ENCODE measurements at places on chromosomes 11 and 22.

DNA sequence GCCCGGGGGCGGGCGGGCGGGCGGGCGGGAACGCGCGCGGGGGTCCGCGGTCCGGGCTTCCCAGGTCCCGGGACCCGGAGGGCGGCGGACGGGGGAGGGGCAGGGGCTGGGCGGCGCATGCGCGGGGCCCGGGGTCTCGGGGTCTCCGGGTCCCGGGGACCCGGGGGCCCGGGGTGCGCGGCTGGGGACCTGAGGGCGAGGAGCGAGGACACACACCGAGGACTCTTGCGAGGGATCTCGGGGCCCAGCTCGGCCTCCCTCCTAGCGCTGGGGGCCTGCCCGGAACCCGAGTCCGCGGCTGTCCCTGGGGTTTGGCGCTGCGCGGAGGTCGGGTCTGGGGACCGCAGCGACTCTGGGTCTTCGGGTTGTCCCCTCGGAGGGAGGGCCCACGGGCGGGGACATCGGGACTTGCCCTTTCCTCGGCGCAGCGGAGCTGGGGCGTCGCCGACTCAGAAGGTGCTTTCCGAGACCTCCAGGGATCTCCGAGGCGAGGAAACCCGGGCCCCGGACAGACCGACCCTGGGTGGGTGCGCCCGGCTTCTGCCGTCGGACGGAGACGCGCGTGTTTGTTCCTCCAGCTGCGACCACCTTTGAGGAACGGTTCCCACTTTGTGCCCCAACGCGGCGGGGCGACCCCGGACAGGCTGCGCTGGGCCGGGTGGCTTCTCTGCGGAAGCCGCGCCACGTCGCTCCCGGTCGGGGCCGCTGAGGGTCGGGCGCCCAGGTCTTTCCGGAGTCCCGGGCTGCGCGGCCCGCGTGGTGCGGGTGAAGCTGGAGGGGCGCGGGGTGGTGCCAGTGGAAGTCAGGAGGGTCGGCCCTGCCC, 540 bp downstream of the PPARA start:
- peak; percentile 35 for DNase-seq

DNA sequence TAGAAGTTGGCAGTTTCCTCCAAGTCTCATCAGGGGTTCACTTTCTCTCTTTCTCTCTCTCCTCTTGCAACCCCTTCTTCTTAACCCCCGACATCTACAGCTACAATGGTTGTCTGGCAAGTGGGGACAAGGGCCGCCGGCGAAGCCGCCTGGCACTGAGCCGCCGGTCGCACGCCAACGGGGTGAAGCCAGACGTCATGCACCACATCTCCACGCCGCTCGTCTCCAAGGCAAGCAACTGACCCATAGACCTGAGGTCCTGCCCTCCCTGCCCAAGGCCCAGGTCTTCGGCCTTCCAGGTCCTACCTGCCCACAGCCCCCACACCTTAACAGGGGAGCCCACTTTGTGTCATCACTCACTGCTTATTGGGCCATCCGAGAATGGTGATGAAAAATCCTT, 4.4 kb downstream of the PELI3 start:
- DNase-seq: no peak

- DNase-seq: no peak
Observed at GRCh38 chr11:59145534-59145933, 2.9 kb downstream of the FAM111A start.

DNA sequence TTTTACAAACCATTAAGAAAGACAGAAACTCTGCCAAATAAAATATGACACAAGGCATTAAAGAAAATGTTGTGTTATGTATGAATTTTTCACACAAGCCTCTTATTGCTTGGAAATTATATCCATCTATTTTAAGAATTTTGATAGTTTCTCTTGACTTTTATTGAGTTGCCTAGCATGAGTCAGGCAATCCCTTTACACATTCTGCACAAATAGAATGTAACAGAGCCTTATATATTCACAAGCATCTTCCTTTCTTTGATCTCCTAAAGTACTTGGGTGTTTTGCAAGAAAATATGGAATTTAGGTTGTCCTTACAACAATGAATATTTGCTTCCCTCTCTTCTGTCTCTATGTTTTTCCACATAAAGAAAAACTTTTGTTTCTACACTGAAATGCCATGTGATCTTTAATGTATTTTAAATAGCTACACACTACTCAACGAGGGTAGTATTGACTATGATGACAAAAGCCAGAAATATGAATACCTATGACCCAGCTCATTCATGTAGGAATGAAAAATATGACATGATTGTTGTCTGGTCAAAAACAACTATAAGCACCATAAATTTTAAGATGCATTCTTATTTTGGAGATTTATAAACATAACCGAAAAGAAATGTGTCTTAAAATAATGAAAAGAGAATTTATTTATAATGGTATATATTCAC, 398.8 kb downstream of the GUCY1A2 start:
- DNase-seq: no peak

DNA sequence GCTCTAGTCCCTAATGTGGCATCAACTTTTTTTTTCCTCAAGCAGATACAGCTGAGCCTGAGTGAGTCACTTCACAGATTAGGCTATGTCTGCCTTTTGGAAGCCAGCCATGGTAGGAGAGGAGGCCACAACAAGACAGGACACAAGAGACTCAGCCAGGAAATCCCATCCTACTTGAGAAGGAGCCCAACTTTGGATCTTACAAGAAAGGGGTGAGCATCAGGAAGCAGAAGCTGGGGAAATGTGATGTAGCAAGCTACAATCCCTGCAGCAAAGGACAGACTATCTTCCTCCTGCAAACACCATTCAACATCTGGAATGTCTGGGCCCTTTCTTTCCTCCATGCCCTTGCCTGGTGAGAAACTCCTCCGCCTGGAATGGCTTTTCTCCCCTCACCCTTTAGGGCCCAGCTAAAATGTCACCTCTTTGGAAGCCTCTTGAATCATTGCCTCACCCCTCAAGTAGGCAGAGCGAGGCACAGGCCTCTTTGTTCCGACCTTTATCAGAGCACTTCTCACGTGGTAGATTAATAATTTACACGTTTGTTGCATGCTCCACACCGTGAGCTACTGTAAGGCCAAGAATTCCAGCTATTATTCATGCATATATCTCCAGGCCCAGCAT, 156.4 kb upstream of the PITPNB start:
- no peak for DNase-seq

DNA sequence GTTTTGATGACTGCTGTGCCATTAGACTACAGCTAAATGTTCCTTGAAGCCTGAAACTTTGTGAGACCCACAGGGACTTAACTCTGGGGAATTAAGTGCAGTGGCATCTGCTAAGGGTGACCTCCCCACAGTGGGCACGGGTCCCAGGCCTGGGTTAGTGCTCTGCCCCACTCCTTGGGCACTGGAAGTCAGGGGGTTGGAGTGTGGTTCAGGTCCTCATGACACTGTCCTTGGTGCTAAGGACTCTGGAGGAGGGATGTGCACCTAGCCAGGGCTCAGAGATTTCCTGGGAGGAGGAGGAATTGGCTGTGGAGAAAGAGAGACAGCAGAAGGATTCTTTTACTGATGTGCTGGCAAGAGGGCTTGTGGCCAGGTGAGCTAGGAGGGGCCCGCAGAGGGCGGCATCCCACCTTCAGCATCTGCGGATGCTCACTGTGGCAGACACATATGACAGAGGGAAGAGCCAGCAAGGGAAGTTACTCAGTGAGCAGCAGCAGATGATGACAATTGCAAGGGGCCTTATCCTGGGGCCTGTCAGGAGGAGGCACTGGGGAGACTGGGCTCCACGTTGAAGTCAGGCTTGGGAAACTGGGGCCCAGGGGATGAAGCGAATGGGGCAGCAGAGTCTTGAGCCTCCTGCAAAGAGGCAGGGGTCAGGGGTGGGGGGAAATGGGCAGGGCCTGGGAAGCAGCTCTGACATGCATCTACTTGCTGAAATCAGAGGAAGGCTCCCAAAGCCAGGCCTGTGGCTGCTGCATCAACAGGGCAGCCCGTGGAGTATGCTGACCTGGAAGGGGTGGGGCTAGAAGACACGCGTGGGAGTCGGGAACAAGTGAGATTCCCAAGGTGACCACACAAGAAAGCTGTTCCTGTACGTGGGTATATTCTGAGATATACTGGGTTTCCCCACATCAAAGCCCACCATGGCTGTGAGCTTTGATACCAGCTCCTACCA, 144.0 kb downstream of the MPPED1 start:
- no peak for DNase-seq

DNA sequence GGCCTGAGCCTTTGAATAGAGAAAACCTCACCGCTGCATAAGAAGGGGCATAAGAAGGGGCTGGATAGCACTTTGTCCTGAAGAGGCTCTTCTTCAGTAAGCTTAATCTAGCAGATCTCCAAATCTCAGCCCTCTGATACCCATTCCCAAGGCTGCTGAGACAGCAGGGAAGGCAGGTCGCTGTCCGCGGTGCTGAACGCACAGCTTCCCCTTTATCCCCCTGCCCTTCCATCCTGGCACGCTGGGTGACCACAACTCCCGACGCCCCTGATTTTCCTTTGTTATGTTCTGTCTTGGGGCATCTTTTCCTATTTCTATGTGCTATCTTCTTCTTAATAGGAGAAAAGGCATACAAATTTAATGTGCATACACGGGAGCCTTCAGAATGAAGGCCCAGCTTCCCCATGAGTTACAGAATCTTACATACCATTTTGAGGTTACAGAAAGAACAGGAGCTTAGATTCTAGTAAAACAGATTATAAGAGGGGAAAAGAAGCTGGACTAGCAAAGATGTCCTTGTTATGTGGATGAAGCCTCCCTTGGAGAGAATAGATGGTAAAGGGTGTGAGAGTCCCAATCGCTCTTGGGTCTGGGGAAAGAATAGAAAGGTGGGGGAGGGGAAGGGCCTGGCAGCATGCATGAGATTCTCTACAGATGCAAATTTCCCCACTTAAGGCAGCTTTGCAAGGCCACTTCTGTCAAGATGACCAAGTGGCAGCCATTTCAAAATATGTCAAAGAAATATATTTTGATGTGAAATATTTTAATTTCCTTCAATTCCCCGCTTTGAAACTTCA, 5.7 kb upstream of the SULT4A1 start:
- no peak for DNase-seq

- no peak for DNase-seq
Observed at GRCh38 chr22:49234459-49234858, 593.2 kb downstream of the BRD1 start.

- no peak for DNase-seq
Observed at GRCh38 chr11:69866648-69867047, 47.4 kb upstream of the FGF3 start.

- peak; percentile 47 for DNase-seq
Observed at GRCh38 chr11:34250732-34251588, 106.8 kb downstream of the ABTB2 start.

DNA sequence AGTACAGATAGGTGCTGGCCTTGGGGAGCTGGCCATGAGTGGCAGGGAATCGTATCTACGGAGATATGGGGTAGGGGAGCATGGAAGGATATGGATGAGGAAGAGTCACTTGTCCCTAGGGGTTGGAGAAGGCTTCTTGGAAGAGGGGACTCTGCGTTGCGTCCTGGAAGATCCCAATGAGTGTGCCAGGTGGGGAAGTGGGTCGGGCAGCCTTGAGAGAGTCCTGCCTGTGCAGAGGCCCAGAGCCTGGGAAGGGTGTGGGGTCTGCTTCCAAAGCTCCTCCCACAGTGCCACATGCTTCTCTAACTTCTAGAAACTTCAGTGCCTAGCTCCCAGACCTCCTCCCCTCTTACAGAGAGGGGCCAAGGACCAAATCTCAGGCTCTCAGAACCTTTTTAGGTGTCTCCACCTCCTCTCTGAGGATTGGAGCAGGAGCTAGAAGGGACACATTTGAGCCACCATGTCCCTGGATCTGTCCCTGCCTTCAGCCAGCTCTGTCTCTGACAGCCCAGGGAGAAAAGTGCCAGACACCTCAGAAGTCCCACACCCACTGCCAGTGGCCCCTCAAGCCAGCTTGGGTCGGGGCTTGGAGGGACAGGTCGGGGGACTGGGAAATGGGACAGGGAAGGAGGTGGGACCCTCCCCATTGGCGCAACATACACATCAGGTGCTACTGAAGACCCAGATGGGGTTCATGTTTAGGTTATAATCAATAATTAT, 11.0 kb downstream of the RHBDD3 start:
- DNase-seq: no peak

GRCh38 chr11:28900427-28900826, 792.2 kb downstream of the METTL15 start:
- no peak for DNase-seq

GRCh38 chr22:46087816-46088277, 62.5 kb upstream of the PPARA start:
- no peak for DNase-seq

DNA sequence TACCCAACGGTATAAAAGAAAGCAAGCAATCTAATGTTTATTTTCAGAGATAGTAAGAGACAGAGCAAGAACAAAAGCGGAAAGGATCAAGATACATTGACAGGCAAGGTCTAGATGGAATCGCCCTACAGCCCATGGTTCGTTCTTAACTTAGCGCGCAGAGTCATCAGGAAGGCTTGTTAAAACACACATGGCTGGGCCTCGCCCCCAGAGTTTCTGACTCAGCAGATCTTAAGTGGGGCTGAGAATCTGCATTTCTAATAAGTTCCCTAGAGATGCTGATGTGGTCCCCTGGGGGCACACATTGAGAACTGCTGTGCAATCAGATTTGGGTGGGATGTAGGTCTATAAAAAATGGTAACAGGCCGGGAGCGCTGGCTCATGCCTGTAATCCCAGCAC, 35.8 kb upstream of the CHRM4 start:
- no peak for DNase-seq

- DNase-seq: no peak
Observed at GRCh38 chr22:30284172-30284571, 5.1 kb downstream of the CASTOR1 start.

DNA sequence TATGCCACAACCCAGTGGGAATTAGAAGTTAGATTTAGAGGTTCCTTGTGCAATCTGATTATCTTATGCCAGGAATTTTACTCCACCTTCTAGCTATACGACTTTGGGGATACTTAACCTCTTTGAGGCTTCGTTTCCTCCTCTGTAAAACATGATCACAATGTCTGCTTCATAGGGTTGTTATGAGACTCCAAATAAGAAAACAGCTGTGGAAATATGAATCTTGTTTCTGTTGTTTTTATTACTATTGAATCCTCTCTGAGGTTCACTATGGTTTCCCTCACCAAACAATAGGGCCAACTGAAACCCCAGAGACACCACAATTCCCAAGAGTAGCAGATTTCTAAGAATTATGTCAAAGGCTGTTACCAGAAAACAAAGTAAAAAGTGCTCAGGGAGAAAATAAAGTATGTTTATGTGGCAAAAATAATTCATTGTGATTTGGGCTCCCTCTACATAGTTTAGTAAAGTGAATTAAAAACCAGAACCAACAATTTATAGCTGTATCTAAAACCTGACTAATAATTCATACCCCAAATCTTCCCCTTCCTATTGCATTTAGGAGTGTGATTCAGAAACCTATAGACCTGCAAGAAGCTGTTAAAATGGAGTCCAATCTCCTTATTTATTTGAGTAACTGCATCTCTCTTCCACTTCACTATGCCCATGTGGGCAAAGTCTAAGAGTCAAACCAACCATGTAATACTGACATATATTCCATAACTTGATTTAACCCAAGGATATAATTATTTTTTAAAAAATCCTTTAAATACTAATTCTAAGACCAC, 38.4 kb downstream of the AMBRA1 start:
- DNase-seq: no peak

- no peak for DNase-seq
Observed at GRCh38 chr22:43171019-43171491, 15.9 kb downstream of the TTLL12 start.
